ENCODE measurements at places on chromosomes 16 and 17.

DNA sequence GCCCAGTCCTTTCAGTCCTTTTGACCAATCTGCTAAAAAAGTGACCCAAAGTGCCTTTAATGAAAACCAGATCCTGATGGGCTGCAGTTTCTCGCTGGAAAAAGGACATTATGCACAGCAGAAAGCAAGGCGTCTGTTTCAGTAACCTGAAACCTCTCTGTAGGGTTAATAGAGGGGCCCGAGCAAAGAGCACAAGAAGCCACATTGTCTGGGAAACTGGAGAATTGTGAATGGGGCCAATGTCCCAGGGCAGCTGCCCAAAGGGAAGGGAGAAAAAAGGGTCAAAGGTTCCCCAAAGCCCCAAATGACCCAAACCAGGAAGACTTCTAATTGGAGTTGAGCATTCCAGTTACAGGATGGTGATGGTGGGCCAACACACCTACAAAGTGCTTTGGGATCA lies 3.0 kb downstream of the OTOA start:
- DNase-seq, result no peak

DNA sequence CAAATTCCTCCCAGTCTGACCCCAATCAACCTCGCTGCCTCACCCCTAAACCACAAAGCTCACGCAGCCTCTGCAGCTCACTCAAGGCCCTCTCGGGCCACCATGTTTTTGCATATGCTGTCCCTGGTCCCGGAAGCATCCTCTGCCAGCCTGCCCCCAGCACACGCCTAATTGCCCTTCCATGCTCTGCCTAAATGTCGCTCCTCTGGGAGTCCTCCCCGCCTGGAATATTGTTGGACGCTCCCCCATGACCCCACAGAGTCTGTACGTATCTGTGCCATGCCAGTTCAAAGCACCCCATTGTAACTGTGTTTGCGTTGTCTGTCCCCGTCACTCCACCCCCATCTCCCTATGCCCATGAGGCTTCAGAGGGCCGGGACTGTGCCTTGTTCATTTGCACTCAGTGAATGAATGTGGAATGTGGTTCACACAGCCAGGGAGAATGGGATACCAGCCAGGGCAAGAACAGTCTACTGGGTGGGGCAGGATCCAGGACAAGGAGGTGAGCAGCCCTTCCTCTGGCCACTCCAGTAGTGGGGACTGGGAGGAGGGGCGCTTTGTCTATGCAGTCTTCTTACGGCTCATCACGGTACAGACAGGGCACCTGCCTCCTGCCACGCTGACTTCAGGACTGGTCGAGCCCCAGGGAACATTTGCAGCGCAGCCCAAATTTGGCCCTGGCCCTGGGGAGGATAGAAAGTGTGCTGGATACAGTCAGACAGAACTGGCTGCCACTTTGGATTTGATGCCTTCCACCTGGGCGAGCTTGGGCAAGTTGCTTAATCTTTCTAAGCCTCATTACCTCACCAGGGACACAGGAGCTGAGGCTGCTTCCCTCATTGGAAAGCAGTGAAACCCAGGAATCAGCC lies 48.5 kb downstream of the NOS2 start:
- no peak for DNase-seq

DNA sequence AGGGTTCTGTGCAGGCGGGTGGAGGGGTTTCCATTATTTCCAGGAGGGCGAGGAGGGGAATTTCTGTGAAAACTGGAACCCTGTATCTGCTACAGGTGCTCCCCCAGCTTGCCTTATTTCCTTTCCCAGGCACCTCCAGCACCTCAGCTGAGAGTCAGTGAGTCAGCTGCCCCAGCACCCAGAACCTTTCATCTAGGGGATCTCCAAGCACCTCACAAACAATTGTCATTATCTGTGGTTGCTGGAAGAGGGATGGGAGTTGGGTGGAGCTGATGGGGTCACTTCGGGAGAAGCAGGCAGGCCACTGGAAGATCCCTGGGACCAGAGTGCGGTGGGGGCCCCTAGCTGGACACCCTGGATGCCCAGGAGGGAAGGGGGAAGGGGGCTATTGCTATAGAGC lies 10.0 kb upstream of the CLUH start:
- DNase-seq, result no peak

GRCh38 chr16:27353853-27354252 lies 40.1 kb downstream of the IL4R start:
- DNase-seq, result no peak

- DNase-seq, result no peak
Measured at GRCh38 chr17:78127239-78127887, 1.2 kb downstream of the TMC6 start.

All from HCEC 1CT (cell line).